ENCODE measurements at places on chromosomes 12 and 14.

GRCh38 chr12:59452259-59452658 lies 143.6 kb upstream of the SLC16A7 start:
- no peak for DNase-seq

DNA sequence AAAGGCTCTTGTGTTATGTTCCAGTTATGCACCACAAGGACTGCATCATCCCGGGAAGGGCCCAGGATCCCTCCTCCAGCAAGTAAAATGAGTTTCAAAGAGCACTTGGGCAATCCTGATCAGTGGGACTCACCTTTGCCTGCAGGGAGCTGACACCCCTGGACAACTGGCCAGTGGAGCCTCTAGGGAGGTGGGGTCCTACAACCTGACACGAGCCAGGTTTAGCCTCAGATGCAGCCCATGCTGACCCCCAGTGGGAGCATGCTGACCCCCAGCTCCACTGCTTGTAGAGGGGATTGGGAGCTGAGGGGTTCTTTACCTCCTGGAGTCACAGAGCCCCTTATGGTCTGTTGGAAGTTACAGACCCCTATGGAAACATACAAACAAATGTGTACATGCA lies 365.8 kb downstream of the CACNA1C start:
- DNase-seq: no peak

- DNase-seq: no peak
Observed at GRCh38 chr14:103897075-103897947, 30.9 kb upstream of the TDRD9 start.

GRCh38 chr12:44847888-44848702 lies 28.0 kb downstream of the NELL2 start:
- DNase-seq: no peak

DNA sequence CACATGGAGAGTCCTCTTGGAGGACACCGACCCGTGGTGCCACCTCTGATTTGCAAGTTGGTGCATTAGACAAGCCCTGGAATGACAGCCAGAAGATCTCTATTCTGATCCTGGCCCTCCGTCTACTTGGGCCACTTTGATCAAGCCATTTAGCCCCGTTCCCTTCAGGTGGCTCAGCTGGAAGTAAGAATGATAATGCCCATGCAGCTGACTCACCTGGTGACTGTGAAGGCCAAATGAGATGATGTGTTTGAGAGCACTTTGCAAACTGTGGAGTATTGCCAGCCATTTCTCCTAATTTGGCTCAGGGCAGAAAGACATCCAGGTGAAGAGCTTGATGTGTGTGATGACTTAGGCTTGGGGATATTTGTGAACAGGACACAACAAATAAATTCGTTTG lies 165.9 kb downstream of the ETV6 start:
- no peak for DNase-seq

GRCh38 chr12:25115677-25116076 lies 79.3 kb downstream of the DNAI7 start:
- no peak for DNase-seq

DNA sequence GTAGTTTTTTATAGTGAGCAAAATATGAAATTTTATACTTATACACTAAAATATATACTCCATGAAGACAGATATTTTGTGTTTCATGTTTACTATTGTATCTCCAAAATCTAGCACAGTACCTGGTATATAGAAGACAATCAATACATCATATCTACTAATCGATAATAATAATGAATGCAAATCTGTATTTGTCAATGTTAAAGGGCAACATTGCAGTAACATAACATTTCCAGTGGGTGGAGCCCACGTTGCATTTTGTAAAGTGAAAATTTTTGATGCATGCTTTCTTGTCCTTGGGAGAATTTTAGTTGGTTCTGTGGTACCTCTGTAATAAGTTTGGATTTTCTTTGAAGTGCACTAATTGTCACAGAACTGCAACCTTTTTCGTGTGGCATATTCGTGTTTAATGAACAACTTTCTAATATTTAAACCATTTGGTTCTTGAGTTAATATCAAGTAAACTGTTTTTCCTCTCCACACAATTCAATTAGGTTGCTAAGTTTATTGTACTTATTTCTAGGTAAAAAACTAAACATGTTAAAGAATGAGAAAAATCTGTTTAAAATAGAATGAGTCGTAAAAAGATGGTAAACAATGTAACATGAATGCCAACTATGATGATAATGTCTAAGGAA lies 47.4 kb downstream of the AVPR1A start:
- DNase-seq: no peak

- DNase-seq: no peak
Observed at GRCh38 chr14:72665259-72665658, 228.6 kb downstream of the DPF3 start.

- no peak for DNase-seq
Observed at GRCh38 chr12:131682510-131682895, 28.4 kb upstream of the SFSWAP start.

GRCh38 chr12:92226071-92226661 lies 80.5 kb upstream of the BTG1 start:
- no peak for DNase-seq

GRCh38 chr12:43786899-43787693 lies 19.0 kb downstream of the TWF1 start:
- no peak for DNase-seq

DNA sequence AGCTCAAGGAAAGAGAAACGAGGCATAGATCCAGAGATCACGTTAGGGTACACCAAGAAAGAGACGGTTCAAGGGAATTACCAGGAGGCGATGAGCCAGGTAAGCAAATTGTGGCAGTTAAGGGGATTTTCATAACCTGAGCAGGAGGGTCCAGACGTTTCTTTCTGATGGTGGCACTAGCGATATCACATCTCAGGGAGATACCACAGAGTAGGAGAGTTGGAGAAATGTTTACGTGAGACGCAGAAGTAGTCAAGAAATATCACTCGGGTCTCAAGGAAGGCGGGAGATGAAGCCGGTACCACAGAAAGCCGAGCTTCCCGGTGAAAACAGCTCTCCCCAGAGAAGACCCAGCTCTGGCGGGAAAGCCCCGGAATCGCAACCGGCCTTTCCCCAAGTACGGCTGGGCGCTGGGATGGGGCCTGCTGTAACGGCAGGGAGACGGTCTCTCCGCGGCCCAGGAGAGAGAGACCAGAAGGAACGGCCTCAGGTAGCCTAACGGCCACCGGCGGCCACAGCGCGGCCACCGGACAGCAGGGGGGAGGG lies 485 bp downstream of the SENP1 start:
- DNase-seq: no peak

DNA sequence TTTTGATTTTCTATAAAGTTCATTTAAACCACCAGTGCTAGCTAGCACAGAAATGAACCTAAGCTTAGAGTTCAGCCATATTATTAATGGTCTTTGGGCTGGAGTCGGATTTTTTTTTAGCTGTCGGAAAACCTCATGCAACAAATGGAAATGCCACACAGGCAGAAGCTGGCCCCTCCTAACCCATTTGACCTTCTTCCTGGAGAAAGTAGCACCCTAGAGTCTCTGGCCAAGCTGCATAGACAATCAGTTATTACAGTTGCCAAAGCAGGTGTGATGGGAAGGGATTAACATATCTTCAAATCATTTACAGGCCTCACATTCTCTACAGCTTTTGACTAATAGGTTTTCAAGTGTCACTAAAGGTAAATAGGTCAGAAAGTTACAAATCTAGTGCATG lies 49.4 kb downstream of the PTPRQ start:
- DNase-seq: no peak
